ENCODE measurements at places on chromosomes 7 and 10. TPM values are rescaled to one million over a fixed set of nuclear protein-coding genes. Genes with fewer than 3 reads are reported as not detected.
A peak's percentile ranks its signal among the peaks of the same experiment; 100 is the strongest.

The MKI67 gene
- total RNA-seq, result 81.4 TPM

The TFPI2 gene
- not detected for total RNA-seq

DNA sequence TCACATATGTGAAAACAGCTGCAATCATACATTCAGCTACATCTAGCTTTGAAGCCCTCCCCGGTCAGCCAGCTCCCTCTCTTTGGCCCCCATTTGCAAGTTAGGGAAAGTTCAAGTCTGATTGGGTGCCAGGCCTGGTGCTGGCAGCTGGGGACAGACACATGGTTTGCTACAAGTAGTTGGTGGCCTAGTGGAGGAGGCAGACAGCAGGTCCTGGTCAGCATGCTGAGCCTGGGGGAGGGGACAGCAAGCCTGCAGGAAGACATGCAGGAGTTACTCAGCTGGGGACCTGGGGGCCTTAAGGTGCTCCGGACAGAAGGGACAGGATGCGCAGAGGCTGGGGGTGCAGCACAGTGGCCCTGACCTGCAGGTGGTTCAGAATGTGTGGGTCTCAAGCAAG lies 956.9 kb upstream of the ZNF722 start:
- H3K4me3 ChIP-seq, result no peak overlapping the region
- no peaks in the 10 kb centered on the region for H3K27me3 ChIP-seq
- no peaks in the 10 kb centered on the region for H3K4me1 ChIP-seq
- DNase-seq, result no peak

GRCh38 chr7:64639267-64640001 lies 26.5 kb upstream of the ZNF107 start:
- no peak for DNase-seq
- no peak overlapping the region for H3K27ac ChIP-seq
- H3K36me3 ChIP-seq, result no peaks in the 10 kb centered on the region
- H3K4me3 ChIP-seq, result no peak overlapping the region
- H3K27me3 ChIP-seq, result no peaks in the 10 kb centered on the region

- no peaks in the 10 kb centered on the region for H3K36me3 ChIP-seq
- no peak overlapping the region for H3K4me3 ChIP-seq
- peak; percentile 37 for DNase-seq
- H3K4me1 ChIP-seq, result peaks cover 17% of the 10 kb centered on the region
- H3K27ac ChIP-seq, result peak overlapping the region; percentile 92
- H3K27me3 ChIP-seq, result no peaks in the 10 kb centered on the region
These were observed 174.3 kb downstream of the EMX2 start for GRCh38 chr10:117716889-117717288.

The PTPRE gene
- total RNA-seq, result 21.8 TPM

The KMT2E gene
- total RNA-seq, result 53.1 TPM

- H3K36me3 ChIP-seq, result no peaks in the 10 kb centered on the region
- DNase-seq, result no peak
- no peaks in the 10 kb centered on the region for H3K27me3 ChIP-seq
- H3K27ac ChIP-seq, result no peak overlapping the region
- H3K4me3 ChIP-seq, result no peak overlapping the region
These were observed 84.1 kb downstream of the CPXM2 start for GRCh38 chr10:123807444-123808035.

The RAB19 gene
- total RNA-seq, result not detected

The SOSTDC1 gene
- not detected for total RNA-seq

- H3K4me1 ChIP-seq, result no peaks in the 10 kb centered on the region
- no peak overlapping the region for H3K4me3 ChIP-seq
- DNase-seq, result no peak
- H3K27ac ChIP-seq, result no peak overlapping the region
- no peaks in the 10 kb centered on the region for H3K27me3 ChIP-seq
- peaks cover 6% of the 10 kb centered on the region for H3K36me3 ChIP-seq
These were observed 8.4 kb upstream of the PURB start for GRCh38 chr7:44893710-44894234.

GRCh38 chr7:79060498-79060897 lies 393.0 kb downstream of the MAGI2 start:
- H3K4me3 ChIP-seq, result no peak overlapping the region
- no peaks in the 10 kb centered on the region for H3K36me3 ChIP-seq
- no peak for DNase-seq

The LRMDA gene
- total RNA-seq, result not detected

The SMKR1 gene
- 17.1 TPM for total RNA-seq

GRCh38 chr10:112812586-112812985 lies 137.5 kb upstream of the TCF7L2 start:
- peaks cover 35% of the 10 kb centered on the region for H3K4me1 ChIP-seq
- no peaks in the 10 kb centered on the region for H3K27me3 ChIP-seq
- peaks cover 11% of the 10 kb centered on the region for H3K36me3 ChIP-seq
- H3K27ac ChIP-seq, result peak overlapping the region; percentile 87
- no peak for DNase-seq
- peak overlapping the region; percentile 65 for H3K4me3 ChIP-seq

GRCh38 chr10:79116368-79116767 lies 47.6 kb downstream of the ZMIZ1 start:
- DNase-seq, result no peak
- H3K36me3 ChIP-seq, result peaks cover 11% of the 10 kb centered on the region
- H3K27ac ChIP-seq, result no peak overlapping the region
- peaks cover 51% of the 10 kb centered on the region for H3K4me1 ChIP-seq

GRCh38 chr7:75727881-75728593 lies 10.7 kb downstream of the HIP1 start:
- DNase-seq, result peak; percentile 94
- H3K4me3 ChIP-seq, result peak overlapping the region; percentile 50
- H3K36me3 ChIP-seq, result peaks cover 7% of the 10 kb centered on the region
- H3K27ac ChIP-seq, result peak overlapping the region; percentile 87
- no peaks in the 10 kb centered on the region for H3K27me3 ChIP-seq

DNA sequence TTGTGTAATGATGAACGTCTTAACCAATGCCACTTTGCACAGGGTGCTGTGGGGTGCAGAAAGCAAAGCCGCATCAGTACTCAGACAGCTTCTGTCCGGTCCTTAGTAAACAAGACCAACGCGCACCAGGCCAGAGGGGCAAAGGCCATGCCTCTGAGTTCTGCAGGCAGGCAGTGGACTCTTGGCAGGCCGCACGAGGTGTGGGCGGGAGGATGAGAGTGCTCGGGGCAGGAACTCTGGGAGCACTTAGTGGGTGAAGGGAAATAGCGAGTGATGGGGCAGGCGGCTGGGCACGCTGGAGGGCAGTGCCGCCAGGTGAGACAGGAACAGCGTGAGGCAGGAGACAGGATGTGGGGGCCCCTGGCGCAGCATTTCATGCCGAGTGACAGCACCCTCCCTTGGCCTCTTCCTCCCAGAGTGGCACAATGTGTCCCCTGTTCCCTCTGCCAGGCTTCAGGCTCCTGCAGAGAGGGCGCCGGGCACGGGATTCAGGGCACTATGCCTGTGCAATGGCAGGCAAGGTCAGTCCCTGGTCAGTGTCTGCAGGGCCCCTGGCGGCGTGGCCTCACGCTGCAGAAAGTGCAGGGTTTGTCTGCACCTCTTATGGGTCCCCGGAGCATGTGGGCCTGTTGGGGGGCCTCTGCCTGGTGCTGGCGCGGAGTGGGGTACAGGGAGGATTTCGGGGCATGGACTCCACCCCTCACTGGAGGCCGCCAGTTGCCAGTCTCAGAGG lies 60.4 kb downstream of the VIPR2 start:
- H3K36me3 ChIP-seq, result no peaks in the 10 kb centered on the region
- H3K4me3 ChIP-seq, result no peak overlapping the region
- DNase-seq, result no peak
- H3K4me1 ChIP-seq, result no peaks in the 10 kb centered on the region
- H3K27me3 ChIP-seq, result peaks cover 17% of the 10 kb centered on the region
- no peak overlapping the region for H3K27ac ChIP-seq

The ZNF138 gene
- total RNA-seq, result 5.4 TPM

DNA sequence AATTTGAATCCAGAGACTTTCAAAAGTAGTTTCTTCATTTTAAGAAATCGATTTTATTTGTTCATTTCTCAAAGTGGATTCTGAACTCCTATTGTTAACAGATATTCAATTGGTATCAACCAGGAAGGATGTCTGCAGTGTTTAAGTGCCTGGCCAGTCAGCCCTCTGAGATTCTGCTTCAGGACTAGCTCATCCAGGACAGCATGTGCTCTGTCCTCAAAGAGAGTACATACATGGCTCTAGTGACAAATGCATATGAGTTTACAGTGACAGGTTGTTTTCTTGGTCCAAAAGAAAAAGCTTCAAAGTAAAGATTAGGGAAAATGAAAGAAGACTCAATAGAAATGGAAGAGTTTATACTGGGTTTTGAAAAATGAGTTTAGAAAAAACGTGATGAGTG lies 8.4 kb upstream of the PTN start:
- H3K27me3 ChIP-seq, result peaks cover 49% of the 10 kb centered on the region
- no peaks in the 10 kb centered on the region for H3K36me3 ChIP-seq
- H3K4me3 ChIP-seq, result no peak overlapping the region
- H3K4me1 ChIP-seq, result no peaks in the 10 kb centered on the region

The OR2A1 gene
- not detected for total RNA-seq

The HOXA7 gene
- total RNA-seq, result 0.44 TPM

The CPVL gene
- 49.0 TPM for total RNA-seq

GRCh38 chr10:87613751-87614150 lies 45.9 kb upstream of the PAPSS2 start:
- no peak overlapping the region for H3K27ac ChIP-seq
- no peak for DNase-seq

DNA sequence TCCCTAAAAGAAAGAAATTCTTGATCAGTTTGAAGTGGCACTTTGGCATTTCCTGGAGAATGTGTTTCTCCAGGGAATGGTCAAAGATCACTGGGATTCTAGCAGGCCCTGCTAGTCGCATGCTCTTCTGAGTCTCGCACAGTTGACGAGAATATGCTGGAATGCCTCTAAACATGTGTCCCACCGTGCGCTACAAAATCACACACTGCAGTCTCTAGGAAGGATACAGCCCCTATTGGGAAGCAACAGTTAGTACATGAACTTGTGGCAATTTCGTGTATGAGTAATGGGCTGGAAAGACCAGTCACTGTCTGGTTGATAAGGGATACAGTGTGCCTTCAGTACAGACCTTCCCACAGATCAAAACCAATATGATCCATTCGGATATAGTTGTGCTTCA lies 257.9 kb downstream of the PRPF18 start:
- no peak overlapping the region for H3K4me3 ChIP-seq
- H3K27me3 ChIP-seq, result no peaks in the 10 kb centered on the region
- H3K27ac ChIP-seq, result no peak overlapping the region
- no peaks in the 10 kb centered on the region for H3K4me1 ChIP-seq

- H3K27me3 ChIP-seq, result no peaks in the 10 kb centered on the region
- no peak overlapping the region for H3K4me3 ChIP-seq
- DNase-seq, result no peak
- H3K36me3 ChIP-seq, result peaks cover 13% of the 10 kb centered on the region
- peaks cover 8% of the 10 kb centered on the region for H3K4me1 ChIP-seq
These were observed 218.9 kb downstream of the KIAA1217 start for GRCh38 chr10:24427678-24428409.

DNA sequence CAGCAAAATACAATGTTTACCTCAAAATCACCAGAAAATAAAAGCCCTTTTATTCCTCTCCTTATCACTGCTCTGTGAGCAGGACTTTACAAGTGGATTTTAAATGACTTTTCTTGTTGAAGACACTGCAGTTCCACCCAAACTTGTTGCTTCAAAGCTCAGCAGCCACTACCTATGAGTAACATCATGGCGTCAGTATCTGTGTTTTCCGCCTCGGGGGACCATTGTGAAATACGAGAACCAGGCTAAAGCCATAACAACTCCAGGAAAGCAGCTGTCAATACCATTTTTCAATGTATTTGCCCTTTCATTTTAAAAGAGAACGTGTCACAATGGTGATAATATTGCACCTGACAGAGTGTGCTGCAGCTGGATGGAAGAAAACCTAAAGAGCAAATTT lies 284.0 kb upstream of the RNF32 start:
- H3K27me3 ChIP-seq, result no peaks in the 10 kb centered on the region
- peak; percentile 57 for DNase-seq
- no peak overlapping the region for H3K27ac ChIP-seq

The PRSS2 gene
- not detected for total RNA-seq

The EN2 gene
- not detected for total RNA-seq

GRCh38 chr10:100995181-100995580 lies 4.4 kb upstream of the LZTS2 start:
- no peaks in the 10 kb centered on the region for H3K27me3 ChIP-seq
- no peak for DNase-seq
- H3K4me1 ChIP-seq, result peaks cover 20% of the 10 kb centered on the region

The AS3MT gene
- total RNA-seq, result 0.25 TPM

DNA sequence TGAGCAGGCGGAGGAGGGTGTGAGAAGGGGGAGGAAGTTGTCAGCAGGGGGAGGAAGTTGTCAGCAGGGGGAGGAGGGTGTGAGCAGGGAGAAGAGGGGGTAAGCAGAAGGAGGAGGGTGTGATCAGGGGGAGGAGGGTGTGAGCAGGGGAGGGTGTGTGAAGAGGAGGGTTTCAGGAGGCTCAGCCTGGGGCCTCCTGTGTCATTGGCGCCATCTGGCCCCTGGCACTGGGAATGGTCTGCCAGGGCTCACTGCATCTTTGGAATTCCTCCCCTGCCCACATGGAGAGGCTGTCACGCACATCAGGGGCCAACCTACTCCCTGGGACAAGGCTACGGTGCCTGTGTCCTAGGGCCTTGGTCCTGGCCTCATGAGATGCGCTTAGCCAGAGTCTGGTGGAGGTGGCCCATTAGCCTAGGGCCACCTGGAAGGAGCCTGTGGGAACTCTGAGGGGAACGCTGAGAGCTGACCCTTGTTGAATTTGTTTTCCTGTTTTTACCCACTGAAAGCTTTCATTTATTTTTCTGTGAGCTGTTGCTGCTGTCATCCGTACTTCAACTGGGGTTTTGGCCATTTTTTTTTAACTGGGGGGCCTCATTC lies 18.0 kb downstream of the CAMK2B start:
- H3K27me3 ChIP-seq, result no peaks in the 10 kb centered on the region
- H3K36me3 ChIP-seq, result peaks cover 7% of the 10 kb centered on the region
- H3K4me1 ChIP-seq, result peaks cover 10% of the 10 kb centered on the region
- H3K4me3 ChIP-seq, result no peak overlapping the region
- peak overlapping the region; percentile 64 for H3K27ac ChIP-seq
- peak; percentile 76 for DNase-seq

GRCh38 chr10:126663880-126664279 lies 6.6 kb downstream of the C10orf90 start:
- no peak overlapping the region for H3K27ac ChIP-seq
- H3K4me3 ChIP-seq, result no peak overlapping the region
- H3K4me1 ChIP-seq, result peaks cover 5% of the 10 kb centered on the region
- no peaks in the 10 kb centered on the region for H3K36me3 ChIP-seq

DNA sequence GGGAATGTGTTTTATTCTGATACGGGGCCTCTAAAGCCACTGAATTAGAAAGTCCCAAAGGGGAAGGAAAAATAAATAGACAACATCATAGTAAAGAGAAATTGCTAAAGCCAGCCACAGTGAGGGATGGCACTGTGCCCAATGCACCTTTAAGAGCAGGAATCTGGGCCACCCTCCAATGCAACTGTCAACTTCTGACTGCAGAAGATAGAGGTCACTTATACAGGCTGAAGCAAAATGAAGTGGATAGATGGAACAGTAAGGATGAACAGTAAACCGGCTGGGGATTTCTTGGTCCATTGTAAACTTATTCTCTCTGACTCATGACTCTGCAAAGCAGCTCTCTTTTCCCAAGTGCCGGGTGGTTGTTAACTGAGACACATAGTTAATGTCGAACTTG lies 54.0 kb upstream of the KCNIP2 start:
- H3K4me1 ChIP-seq, result peaks cover 4% of the 10 kb centered on the region
- no peak overlapping the region for H3K4me3 ChIP-seq
- peak; percentile 35 for DNase-seq
- no peaks in the 10 kb centered on the region for H3K27me3 ChIP-seq
